ENCODE measurements at places on chromosomes 5 and 9.
A peak's percentile ranks its signal among the peaks of the same experiment; 100 is the strongest.

- peak; percentile 68 for DNase-seq
Observed at GRCh38 chr5:177403792-177404640, 3.6 kb upstream of the PFN3 start.

- no peak for DNase-seq
Observed at GRCh38 chr5:109779036-109779735, 89.5 kb downstream of the MAN2A1 start.

DNA sequence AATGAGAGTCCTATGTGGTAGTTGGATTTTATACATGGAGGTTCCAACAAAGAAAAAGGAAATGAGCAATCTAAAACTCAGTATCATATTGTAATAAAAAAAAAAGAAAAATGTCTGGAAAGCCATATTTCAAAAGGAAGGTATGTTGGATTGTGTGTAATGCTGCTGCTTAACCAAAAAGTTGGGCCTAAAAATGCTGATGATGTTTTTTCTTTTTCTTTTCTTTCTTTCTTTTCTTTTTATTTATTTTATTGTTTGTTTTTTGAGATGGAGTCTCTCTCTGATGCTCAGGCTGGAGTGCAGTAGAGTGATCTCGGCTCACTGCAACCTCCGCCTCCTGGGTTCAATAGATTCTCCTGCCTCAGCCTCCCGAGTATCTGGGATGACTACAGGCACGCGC lies 1424.0 kb upstream of the CDH6 start:
- DNase-seq, result no peak

- DNase-seq, result no peak
Observed at GRCh38 chr9:5388026-5388819, 48.5 kb upstream of the RLN1 start.

DNA sequence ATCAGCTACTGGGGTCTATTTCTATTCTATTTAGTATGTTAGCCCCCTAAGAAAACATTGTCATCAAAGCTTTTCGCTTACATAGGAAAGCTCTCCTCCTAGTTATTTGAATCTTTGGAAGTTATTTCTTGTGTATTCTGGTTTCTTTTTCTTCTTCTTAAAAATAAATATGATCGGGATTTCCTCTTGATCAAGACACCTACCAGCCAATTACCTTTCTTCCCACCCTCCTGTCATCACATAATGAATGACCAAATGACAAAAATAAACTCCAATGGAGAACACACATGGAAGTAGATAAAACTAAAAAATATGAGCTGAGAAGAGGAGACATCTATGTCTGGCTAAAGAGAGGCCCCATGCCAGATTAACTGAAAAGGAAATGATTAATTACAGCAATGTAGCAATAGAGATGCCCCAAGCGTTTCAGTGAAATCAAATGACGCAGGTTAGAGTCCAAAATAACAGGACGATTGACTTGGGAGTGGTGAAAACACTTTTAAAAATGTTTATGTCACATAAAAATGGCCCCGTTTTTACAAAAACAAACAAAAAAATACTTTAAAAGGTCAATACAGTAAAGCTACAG lies 59.5 kb upstream of the PCSK1 start:
- no peak for DNase-seq

GRCh38 chr9:102518324-102518723 lies 476.8 kb upstream of the CYLC2 start:
- DNase-seq, result peak; percentile 82

DNA sequence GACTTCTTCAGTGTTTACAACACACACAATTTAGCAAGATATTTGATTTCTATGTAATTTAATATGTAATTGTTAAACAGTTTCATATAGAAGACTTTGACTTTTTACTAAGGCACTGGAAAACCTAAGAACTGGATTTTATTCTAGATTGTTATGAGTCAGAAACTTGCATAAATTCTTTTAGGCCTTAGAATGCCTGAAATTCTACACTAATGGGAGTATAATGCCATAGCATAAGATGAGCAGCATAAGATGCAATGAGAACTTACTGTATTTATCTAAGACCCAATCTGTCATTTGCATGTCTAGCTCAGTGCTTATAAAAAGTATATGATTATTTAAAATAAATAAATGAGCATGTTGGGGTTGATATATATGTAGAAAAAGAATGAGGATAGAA lies 285.2 kb downstream of the CDH12 start:
- DNase-seq, result no peak

GRCh38 chr9:98786750-98787510 lies 9.4 kb downstream of the ANKS6 start:
- no peak for DNase-seq

DNA sequence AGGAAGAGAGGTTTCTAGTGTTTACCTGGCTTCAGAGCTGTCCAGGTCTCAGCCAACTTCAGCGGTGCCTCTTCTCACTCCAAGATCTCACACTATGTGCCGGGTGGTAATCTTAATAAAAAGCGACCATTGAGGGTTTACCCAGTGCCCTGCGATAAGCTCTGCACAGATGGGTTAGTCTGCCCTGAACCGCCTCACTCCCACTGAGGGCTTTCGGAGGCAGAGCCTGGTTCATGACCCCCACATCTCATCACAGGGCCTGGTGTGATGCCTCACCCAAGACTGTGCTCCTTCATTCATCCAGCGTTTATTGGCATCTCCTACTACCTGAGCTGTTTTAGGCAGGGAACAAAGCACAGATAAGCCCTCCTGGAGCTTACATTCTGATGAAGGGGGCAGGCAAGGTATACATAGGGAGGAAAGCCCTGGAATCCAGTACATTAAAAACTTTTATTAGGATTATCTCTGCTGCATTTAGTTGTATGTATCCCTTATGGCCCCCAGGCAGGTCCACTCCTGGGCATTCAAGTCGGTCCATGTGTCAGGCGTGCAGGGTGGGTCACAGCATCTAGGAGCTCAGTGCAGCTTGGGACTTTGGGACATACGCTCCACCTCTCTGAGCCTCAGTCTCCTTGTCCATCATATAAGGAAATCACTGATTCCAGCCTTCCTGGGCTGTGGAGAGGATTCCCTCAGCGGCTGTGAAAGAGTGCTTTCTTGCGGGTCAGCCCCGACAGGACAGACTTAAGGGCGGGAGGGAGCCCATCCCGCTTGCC lies 613 bp upstream of the COL15A1 start:
- DNase-seq, result no peak

DNA sequence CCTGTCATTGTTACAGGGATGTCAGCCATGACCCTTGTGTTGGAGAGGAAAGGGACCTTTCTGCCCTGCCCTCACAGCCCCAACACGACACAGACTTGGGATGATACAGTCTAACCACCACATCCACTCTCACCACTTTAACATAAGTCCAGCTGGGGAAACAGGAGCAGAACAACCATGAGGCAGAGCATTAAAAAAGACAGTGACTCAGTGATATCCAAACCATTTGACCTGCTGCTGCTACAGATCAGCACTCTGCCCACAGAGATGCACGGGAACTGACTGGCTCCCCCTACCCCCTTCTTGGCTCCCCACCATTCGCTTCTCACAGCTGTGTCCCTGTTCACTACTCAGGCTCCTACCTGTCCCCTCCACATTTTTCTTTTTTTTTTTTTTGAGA lies 458.6 kb downstream of the ZNF608 start:
- no peak for DNase-seq

GRCh38 chr9:81145331-81145963 lies 543.9 kb downstream of the TLE1 start:
- no peak for DNase-seq

DNA sequence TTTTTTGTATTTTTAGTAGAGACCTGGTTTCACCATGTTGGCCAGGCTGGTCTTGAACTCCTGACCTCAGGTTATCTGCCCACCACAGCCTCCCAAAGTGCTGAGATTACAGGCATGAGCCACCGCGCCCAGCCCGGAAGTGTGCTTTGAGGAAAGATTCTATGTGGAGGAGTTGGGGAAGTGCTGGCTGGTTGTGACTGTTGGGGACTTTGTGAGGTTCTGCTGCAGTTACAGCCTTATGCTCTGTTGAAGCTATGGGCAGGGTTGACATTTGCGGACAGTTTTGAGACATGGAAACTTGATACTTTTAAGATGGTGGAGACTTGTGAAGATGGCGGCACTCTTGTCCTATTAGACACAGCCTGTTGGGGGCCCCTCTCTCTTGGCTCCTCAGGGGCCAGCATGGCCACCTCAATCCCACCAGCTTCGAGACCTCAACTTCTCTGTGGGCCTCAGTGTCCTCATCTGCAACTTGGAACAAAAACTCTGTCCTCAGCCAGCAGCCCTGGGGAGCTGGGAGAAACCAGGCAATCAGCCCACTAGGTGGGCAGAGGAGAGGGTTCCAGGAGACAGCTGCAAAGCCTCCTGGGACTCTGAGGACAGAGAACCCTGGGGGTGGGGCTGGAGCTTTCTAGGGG lies 24.9 kb downstream of the C9orf50 start:
- DNase-seq, result no peak

DNA sequence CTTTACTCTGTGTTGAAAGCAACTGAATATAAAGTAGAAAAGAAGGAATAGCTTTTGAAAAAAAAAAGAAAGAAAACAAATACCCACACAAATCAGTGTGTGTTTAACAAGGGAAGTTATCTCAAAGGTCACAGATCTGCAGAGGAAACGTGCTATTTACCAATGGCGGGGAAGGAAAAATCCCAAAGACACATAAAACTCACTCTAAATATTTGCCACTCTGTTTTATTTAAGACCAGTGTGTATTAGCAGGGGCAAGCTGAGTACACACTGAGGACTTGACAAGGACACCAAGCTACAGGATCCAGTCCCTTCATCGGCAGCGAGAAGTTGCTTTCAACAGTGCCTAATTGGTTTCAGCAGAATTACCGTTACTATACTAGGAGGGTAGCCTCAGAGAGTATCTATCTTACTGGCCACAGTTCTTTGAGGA lies 252.5 kb downstream of the DEPDC1B start:
- no peak for DNase-seq

GRCh38 chr5:123940416-123940815 lies 428.4 kb downstream of the CSNK1G3 start:
- DNase-seq, result no peak

GRCh38 chr9:86329649-86330048 lies 24.6 kb downstream of the TUT7 start:
- no peak for DNase-seq

DNA sequence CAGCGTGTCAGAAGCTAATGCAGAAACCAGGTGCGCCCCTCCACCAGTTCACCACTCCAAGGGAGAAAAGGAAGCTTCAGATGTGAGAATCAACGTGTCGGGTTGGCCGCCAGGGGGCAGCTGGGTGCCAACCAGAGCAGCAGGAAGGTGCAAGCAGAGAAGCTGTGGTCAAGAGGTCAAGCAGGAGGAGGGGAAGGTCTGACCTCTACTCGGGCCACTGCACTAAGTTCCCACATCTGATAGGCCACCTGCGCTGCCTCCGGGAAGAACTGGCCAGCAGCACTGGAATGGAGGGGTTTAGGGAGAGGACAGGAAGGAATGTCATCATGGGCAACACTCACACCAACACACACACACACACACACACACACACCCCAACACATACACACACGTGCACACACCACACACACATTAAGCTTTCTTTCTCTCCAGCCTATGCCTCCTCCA lies 31.4 kb downstream of the ANXA6 start:
- peak; percentile 18 for DNase-seq

GRCh38 chr5:57167201-57167600 lies 6.7 kb upstream of the GPBP1 start:
- DNase-seq, result no peak

DNA sequence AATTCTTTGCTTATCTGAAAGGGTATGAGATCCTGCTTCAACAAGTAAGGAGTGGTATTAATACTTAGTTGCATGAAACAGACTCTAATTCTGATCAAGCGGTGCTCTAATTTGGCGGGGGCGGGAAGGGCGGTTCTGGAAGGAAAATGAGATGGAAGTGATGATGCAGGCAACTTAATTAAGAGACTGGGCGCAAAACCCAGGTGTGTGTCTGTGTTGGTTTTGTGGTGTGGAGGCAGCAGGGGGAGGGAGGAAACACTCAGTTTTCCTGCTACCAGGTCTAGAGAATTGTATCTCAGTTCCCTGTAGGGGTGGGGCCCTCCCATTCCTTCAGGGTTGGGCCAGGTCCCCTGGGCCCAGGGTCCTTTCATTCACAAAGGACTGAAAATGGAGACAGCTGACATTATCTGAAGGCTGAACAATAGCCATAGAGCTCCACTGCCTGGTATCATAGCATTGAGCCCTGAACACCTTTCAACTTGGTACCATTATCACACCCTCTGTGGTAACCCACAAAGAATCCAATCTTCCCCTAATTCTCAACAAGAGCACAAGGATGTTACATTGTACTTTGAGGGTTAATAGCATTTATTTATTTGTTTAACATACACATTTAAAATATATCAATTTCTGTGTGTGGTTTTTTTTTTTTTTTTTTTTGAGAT lies 17.2 kb upstream of the C5orf47 start:
- DNase-seq, result no peak

DNA sequence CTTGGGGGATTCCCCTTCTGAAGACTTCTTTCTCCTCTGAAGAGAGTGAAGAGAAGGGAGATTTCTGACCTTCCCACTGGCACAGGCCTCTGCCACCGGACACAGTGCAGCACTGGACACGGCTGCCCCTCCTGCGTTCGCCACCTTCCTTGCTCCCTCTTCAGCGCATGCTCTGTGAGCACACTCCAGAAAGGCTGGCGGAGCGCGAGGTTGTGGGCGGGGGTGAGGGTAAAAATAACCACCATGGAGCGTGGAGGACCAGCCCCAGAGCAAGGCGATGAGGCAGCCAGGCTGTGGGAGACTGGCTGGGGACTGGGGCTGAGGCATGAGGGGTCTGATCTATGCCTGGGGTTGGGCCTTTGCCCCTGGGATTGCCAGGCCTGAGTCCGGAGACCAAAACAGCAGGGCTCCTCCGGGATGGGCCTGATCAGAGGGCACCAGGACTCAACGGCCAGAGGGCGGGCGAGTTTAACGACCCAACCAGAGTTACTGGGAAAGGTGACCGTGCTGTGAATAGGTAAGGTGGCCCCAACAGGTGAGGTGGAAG lies 97.2 kb downstream of the ROR2 start:
- DNase-seq, result no peak

- no peak for DNase-seq
Observed at GRCh38 chr9:15889555-15889954, 336.7 kb downstream of the CCDC171 start.

- no peak for DNase-seq
Observed at GRCh38 chr5:143499480-143500114, 96.1 kb upstream of the NR3C1 start.

DNA sequence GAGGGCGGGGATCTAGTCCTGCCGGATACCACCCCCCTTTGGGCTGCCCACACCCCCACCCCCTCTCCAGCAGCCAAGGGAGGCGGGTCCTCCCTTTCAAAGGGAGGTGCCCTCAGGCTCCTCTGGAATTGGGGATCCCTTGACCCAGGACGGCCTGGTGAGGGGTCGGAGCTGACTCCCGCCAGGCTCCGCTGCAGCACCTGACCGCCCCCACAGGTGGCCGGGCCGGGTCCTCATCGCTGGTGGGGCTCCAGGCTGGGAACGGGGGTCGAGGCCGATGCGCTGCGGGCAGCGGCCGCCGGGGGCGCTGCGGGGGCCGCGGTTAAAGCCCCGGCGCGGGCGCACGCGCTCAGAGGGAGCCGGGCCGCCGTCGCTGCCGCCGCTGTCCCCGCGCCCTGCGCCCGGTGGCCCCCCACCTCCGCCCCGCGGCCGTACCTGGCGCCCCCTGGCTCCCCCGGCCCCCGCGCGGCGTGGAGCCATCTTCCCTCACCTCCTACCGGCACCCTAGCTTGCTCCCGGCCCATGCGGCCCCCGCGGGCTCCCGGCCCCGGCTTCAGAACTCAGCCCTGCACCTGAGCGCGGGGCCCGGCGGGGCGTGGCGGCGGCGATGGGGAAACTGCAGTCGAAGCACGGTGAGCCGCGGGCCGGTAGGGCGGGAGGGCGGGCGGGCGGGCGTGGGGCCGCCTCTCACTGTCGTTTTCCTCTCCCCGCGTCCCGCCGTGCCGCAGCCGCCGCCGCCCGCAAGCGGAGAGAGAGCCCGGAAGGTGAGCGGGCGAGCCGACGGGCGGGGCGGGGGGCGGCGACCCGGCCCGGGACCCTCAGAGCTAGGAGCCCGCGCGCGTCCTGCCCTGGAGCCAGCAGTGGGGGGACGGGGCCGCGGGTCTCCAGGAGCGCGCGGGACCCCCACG lies at the start of gene NKD2:
Gene NKD2 (plus strand): TSS at position 352 of the 908 bp plus-strand sequence. CDS start 256 bp downstream, at position 608.
- DNase-seq, result peak; percentile 18
